ENCODE measurements at places on chromosomes 4 and X.

DNA sequence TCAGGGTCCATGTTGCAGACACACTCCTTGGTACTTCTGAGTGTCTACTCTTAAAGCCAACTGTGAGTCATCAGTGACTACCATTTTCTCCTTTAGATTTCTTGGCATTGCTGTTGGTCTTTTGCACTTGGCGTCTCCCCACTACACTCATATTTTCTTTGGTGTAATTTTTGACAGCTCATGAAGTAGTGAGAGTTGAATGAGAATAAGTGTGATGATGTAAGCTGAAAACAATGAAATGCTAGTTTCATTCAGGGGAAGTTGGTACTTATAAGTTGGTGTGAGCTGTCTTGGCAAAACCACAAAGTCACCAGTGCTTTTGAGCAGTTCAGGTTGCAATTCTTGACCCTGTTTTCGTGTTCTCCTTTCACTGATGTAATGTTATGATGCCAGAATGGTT is 142.9 kb upstream of the ARX start:
- no peak for DNase-seq

DNA sequence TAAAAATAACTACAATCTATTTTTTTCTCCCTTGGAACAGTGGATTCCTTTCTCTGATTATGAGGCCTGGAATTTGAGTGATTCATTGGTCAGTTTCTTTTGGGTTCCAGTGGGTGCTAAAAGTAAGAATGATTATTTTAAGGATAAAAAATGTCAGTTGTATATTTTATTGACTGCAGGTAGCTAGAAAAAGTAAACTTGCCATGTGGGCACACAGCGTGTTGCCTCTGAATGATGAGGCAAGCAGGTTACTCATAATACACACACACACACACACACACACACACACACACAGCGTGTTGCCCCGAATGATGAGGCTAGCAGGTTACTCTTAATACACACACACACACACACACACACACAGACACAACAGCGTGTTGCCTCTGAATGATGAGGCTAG is 13.8 kb downstream of the GALNT7 start:
- no peak for DNase-seq

GRCh38 chr4:97646997-97647396 is 496.3 kb downstream of the STPG2 start:
- no peak for DNase-seq

- DNase-seq, result no peak
Measured at GRCh38 chr4:16516796-16517439, 290.6 kb upstream of the TAPT1 start.

GRCh38 chrX:118493016-118493415 is 2.6 kb upstream of the DOCK11 start:
- no peak for DNase-seq

DNA sequence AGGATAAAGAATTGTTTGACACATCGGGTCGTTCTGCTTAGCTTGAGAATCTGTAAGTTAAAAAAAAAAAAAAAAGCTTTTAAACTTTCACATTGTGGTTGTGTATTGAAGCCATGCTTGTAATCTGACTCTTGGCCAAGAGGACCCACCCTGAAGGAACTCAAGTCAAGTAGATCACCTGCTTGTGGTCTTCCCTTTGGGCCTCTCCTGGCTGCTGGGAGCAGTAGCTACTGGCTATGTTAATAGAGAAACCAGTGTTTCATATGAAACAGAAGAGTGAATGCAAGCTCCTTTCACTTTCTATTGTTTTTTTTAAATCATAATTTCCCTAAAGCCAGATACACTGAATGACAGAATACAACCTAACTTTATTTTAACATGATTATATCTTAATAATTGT is 402.4 kb upstream of the NDST4 start:
- no peak for DNase-seq

Measured in stimulated activated CD8-positive, alpha-beta memory T cell treated with anti-CD3 and anti-CD28 coated beads, Interleukin-12 subunit alpha, Interleukin-12 subunit beta, amount 100 ng/mL, for 4 hours (primary cell).